ENCODE measurements at places on chromosomes 3 and 15. TPM values are rescaled to one million over a fixed set of nuclear protein-coding genes. Genes with fewer than 3 reads are reported as not detected.

The LEKR1 gene
- total RNA-seq, result 4.2 TPM

The ATP8B4 gene
- 10.3 TPM for total RNA-seq

DNA sequence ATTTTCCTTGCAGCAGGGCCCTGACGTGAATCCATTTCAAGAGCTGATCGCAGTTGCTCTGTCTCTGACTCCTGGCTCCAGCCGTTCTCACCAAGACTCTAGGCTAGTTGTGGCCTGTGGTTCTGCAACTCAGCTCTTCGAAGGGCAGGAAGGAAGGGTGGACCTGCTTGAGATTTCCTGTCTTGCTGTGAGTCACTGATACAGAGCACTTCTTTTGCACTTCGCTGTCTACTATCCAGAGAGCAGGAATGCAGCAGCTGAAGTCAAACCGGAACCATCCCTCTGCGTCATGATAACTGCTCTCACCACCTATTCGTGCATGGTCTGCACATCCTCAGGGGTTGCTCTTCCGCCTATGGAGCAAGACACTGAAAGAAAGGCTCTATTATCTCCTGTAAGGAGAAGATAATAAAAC lies 59.7 kb downstream of the RAP2B start:
- H3K27ac ChIP-seq, result peak overlapping the region; percentile 46
- no peaks in the 10 kb centered on the region for H3K36me3 ChIP-seq
- no peak for DNase-seq
- no peak overlapping the region for H3K4me3 ChIP-seq

GRCh38 chr3:183534249-183534648 lies 21.3 kb downstream of the KLHL6 start:
- DNase-seq, result no peak
- H3K36me3 ChIP-seq, result no peaks in the 10 kb centered on the region
- no peak overlapping the region for H3K27ac ChIP-seq
- peaks cover 8% of the 10 kb centered on the region for H3K4me1 ChIP-seq
- peaks cover 21% of the 10 kb centered on the region for H3K27me3 ChIP-seq
- H3K4me3 ChIP-seq, result no peak overlapping the region

- no peak overlapping the region for H3K27ac ChIP-seq
- no peaks in the 10 kb centered on the region for H3K4me1 ChIP-seq
- no peak overlapping the region for H3K4me3 ChIP-seq
- H3K27me3 ChIP-seq, result peaks cover 18% of the 10 kb centered on the region
Measured at GRCh38 chr3:134034005-134034785, 4.5 kb upstream of the SLCO2A1 start.

- H3K36me3 ChIP-seq, result peaks cover 5% of the 10 kb centered on the region
- no peak for DNase-seq
- no peaks in the 10 kb centered on the region for H3K27me3 ChIP-seq
- peaks cover 55% of the 10 kb centered on the region for H3K4me1 ChIP-seq
Measured at GRCh38 chr15:78455749-78456148, 17.7 kb downstream of the IREB2 start.

DNA sequence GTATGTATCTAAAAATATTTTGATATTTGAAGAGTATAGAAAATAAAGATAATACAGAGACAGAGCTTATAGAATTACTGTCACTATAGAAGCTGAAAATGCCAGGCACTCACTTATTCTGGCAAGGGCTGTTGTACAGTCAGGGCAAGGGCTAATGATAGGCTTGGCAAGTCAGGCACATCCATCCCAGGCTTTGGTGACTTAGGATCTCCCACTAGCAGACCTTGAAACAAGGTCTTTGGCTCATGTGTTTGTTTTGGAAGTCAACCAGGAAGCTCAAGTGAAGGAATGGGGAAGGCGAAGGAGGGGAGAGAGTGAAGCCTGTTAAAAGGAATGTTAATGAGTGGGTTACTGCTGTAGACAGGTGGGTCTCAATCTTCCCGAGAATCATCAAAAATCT lies 199.1 kb upstream of the SUCLG2 start:
- no peak for DNase-seq
- no peaks in the 10 kb centered on the region for H3K4me1 ChIP-seq

- no peaks in the 10 kb centered on the region for H3K27me3 ChIP-seq
- no peak for DNase-seq
- H3K4me3 ChIP-seq, result no peak overlapping the region
- H3K36me3 ChIP-seq, result no peaks in the 10 kb centered on the region
Measured at GRCh38 chr3:9866639-9867038, 13.4 kb downstream of the CIDEC start.

All from type B pancreatic cell (in vitro differentiated cells).